ENCODE measurements at places on chromosomes 16 and 17.

GRCh38 chr16:71426069-71426879 lies 15.6 kb downstream of the TLE7 start:
- no peak for DNase-seq
- peaks cover 82% of the 10 kb centered on the region for H3K27me3 ChIP-seq
- H3K4me3 ChIP-seq, result no peak overlapping the region
- peak overlapping the region; percentile 72 for H3K27ac ChIP-seq

GRCh38 chr17:49830605-49831004 lies 17.3 kb downstream of the TAC4 start:
- peaks cover 2% of the 10 kb centered on the region for H3K4me1 ChIP-seq
- no peak for DNase-seq
- no peak overlapping the region for H3K27ac ChIP-seq
- no peaks in the 10 kb centered on the region for H3K27me3 ChIP-seq

DNA sequence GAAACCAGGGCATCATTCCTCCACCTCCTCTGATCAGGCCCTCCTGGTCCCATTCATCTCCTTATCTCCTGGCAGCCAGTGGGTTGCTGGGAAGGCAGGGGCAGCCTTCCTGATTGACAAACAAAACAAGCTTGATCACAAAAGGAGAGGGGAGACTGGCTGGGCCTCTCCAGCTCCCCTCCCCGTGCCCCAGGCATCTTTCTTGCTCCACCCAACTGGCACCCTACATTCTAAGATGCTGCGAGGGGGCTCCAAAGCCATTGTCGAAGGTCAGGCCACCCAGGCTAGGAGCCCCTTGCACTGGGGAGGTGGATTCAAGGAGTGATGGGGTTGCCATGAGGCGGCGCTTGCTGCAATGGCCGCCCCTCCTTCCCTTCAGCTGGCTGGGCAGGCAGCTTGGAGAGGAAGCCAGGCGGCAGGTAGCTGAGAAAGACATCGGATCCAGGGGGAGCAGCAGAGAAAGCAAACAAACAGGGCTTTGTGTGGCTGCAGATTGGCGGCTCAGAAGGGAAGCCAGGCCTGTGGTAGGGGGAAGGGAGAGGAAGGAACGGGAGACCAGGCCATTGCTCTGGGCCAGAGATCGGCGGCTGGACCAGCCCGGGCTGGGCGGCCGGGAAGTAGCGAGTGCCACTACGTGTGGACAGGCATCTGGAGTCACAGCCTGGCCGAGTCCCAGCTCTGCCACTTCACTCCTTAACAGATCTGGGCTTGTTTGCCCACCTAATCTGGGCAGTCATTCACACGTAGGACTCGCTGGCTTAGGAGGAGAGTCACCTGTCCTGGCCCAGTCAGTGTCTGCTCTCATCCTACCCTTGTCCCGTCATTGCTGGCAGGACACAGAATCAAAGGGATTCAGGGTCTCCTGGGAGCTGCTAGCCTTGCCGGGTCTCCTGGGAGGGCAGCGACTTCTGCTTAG lies 12.3 kb downstream of the RAI1 start:
- H3K4me1 ChIP-seq, result peaks cover 51% of the 10 kb centered on the region
- no peaks in the 10 kb centered on the region for H3K27me3 ChIP-seq
- H3K27ac ChIP-seq, result peak overlapping the region; percentile 99
- DNase-seq, result no peak
- H3K4me3 ChIP-seq, result peak overlapping the region; percentile 84
- peaks cover 12% of the 10 kb centered on the region for H3K36me3 ChIP-seq

DNA sequence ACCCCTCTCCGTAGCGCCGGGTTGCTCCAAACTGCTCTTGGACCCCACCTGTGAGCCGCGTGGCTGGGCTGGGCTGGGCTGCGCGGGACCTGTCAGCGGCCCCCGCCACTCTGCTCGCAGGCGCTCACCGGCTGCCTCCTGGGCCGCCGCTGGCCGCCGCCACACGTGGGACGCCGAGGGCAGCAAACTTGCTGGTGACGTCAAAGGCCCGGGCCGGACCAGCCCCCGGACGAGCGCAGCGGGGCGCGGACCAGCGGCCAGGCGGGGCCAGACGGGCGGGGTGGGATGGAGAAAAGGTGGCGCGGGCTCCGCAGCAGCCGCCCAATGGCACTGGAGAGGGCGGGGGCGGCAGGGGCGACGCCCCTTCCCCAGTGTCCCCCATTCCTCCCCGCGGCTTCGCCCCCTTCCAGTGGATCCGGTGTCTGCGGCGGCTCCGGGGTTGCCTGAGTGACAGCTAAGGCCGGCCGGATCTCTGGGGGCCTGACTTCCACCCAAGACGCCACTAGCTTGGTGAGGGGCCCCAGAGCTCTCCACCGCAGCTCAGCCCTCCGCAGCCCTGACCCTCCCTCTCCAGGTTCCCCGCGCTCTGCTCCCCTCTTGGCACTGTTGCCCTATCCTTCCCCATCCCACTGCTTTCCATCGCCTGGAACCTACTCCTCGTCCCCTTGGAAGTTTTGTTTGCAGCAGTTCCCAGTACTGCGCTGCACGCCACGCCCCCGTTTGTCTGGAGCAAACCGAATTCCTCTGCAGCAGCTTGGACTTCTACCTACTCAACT lies at the start of gene HS3ST3A1:
Gene HS3ST3A1, minus strand, starts transcription at position 154 of the 776 bp plus-strand sequence. CDS start 800 bp downstream, outside the sequence.
- H3K27me3 ChIP-seq, result peaks cover 82% of the 10 kb centered on the region
- H3K4me1 ChIP-seq, result peaks cover 9% of the 10 kb centered on the region
- peak within 1 kb of the TSS; percentile 61 for H3K4me3 ChIP-seq
- H3K27ac ChIP-seq, result no peak within 1 kb of the TSS
- no peak for DNase-seq

- no peak overlapping the region for H3K27ac ChIP-seq
- H3K36me3 ChIP-seq, result peaks cover 4% of the 10 kb centered on the region
- H3K27me3 ChIP-seq, result peaks cover 43% of the 10 kb centered on the region
- peaks cover 23% of the 10 kb centered on the region for H3K4me1 ChIP-seq
These were observed 12.2 kb downstream of the CES2 start for GRCh38 chr16:66947302-66948065.

DNA sequence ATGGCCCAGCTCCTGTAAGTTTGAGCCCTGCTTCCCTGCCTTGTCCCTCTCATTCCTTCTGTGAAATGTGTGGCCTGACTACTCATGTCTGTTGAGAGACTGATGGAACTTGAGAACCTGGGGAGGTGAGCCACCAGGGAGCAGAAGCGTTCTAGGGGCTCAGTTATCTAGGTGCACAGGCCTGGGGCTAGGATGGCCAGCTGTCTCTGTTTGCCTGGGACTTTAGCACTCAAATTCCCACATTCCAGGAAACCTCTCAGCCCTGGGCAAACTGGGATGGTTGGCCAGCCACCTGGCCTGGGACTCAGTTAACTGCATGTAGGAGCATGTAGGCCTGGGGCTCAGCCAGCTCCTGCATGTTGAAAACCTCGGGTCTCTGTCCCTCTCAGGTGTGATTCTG lies 9.3 kb upstream of the EPN3 start:
- DNase-seq, result no peak
- H3K4me1 ChIP-seq, result no peaks in the 10 kb centered on the region
- peaks cover 2% of the 10 kb centered on the region for H3K27me3 ChIP-seq
- H3K4me3 ChIP-seq, result no peak overlapping the region
- no peaks in the 10 kb centered on the region for H3K36me3 ChIP-seq

- no peak for DNase-seq
- H3K36me3 ChIP-seq, result peaks cover 3% of the 10 kb centered on the region
- H3K4me3 ChIP-seq, result peak overlapping the region; percentile 59
- peak overlapping the region; percentile 74 for H3K27ac ChIP-seq
These were observed 26.4 kb downstream of the TMEM235 start for GRCh38 chr17:78257810-78258322.

DNA sequence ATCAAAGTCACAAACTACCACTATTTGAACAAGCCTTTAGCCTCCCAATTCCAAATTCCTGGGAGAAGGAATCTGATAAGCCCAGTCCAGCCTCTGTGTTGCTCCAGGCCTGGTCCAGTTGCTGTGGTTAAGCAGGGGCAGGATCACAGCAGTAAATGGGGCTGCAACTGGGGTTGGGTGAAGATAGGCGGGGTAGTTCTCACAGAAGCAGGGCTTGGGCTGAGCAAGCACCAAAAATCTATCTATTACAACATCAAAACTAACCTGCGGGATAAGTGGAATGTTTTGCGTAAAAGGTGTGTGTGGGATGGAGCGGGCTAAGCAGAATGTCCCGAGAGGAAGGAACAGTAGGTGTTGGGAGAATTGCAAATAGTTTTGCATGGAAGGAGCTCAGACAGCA lies 23.0 kb upstream of the RNF135 start:
- DNase-seq, result no peak
- no peak overlapping the region for H3K4me3 ChIP-seq
- no peaks in the 10 kb centered on the region for H3K36me3 ChIP-seq
- H3K27me3 ChIP-seq, result no peaks in the 10 kb centered on the region
- no peak overlapping the region for H3K27ac ChIP-seq
- no peaks in the 10 kb centered on the region for H3K4me1 ChIP-seq

DNA sequence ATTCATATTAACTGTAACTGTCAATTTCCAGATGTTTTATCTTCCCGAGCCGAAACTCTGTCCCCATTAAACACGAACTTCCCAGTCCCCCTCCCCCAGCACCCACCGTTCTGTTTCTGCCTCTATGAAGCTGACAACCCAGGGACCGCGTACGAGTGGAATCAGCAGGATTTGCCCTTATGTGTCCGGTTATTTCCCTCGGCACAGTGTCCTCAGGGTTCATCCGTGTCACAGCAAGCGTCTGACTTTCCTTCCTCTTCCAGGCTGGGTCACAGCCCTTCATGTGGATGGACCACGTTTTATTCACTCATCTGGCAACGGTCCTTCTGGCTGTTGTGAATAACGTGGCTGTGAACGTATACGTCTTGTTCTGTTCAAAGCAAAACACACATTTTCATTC lies 31.3 kb downstream of the METRNL start:
- peaks cover 4% of the 10 kb centered on the region for H3K4me1 ChIP-seq
- peaks cover 23% of the 10 kb centered on the region for H3K27me3 ChIP-seq
- H3K36me3 ChIP-seq, result no peaks in the 10 kb centered on the region
- H3K4me3 ChIP-seq, result no peak overlapping the region
- no peak for DNase-seq

- H3K27me3 ChIP-seq, result no peaks in the 10 kb centered on the region
- no peak for DNase-seq
- H3K4me3 ChIP-seq, result no peak overlapping the region
These were observed 109.7 kb downstream of the ABCC1 start for GRCh38 chr16:16059160-16059559.

GRCh38 chr16:12904329-12904671 lies 2.9 kb downstream of the SHISA9 start:
- no peak for DNase-seq
- H3K36me3 ChIP-seq, result no peaks in the 10 kb centered on the region
- H3K27me3 ChIP-seq, result peaks cover 69% of the 10 kb centered on the region
- no peak overlapping the region for H3K27ac ChIP-seq
- no peaks in the 10 kb centered on the region for H3K4me1 ChIP-seq
- H3K4me3 ChIP-seq, result no peak overlapping the region

DNA sequence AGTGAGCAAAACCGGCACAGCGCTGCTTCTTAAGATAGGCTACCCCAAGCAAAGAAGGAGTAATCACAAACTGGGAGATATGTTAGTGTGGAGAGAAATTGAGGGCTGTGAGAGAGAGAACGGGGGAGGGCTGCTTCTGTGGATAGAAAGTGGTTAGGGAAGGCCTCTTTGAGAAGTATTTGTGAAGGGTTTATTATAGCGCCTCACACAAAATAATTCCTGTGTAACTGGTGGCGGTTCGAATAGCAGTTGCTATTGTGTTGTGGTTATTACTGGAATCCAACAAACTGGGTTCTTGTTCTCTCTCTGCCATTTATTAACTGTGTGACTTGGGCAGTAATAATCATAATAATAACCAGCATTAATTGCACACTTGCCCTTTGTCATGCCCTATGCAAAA lies 9.2 kb upstream of the CISD3 start:
- H3K27ac ChIP-seq, result no peak overlapping the region
- H3K4me3 ChIP-seq, result no peak overlapping the region
- no peak for DNase-seq
- H3K36me3 ChIP-seq, result peaks cover 43% of the 10 kb centered on the region
- peaks cover 31% of the 10 kb centered on the region for H3K4me1 ChIP-seq
- no peaks in the 10 kb centered on the region for H3K27me3 ChIP-seq

GRCh38 chr16:23699100-23699499 lies 13.9 kb downstream of the ERN2 start:
- H3K4me1 ChIP-seq, result peaks cover 26% of the 10 kb centered on the region
- no peaks in the 10 kb centered on the region for H3K27me3 ChIP-seq
- H3K27ac ChIP-seq, result peak overlapping the region; percentile 75
- no peaks in the 10 kb centered on the region for H3K36me3 ChIP-seq
- DNase-seq, result no peak

GRCh38 chr16:29644338-29644857 lies 18.6 kb upstream of the SPN start:
- peaks cover 29% of the 10 kb centered on the region for H3K4me1 ChIP-seq
- H3K27ac ChIP-seq, result no peak overlapping the region
- peaks cover 7% of the 10 kb centered on the region for H3K36me3 ChIP-seq
- H3K27me3 ChIP-seq, result no peaks in the 10 kb centered on the region
- no peak for DNase-seq

GRCh38 chr16:4870138-4870671 lies 22.9 kb downstream of the UBN1 start:
- H3K4me1 ChIP-seq, result peaks cover 32% of the 10 kb centered on the region
- H3K4me3 ChIP-seq, result no peak overlapping the region
- no peak for DNase-seq
- H3K27me3 ChIP-seq, result no peaks in the 10 kb centered on the region
- H3K36me3 ChIP-seq, result peaks cover 46% of the 10 kb centered on the region

DNA sequence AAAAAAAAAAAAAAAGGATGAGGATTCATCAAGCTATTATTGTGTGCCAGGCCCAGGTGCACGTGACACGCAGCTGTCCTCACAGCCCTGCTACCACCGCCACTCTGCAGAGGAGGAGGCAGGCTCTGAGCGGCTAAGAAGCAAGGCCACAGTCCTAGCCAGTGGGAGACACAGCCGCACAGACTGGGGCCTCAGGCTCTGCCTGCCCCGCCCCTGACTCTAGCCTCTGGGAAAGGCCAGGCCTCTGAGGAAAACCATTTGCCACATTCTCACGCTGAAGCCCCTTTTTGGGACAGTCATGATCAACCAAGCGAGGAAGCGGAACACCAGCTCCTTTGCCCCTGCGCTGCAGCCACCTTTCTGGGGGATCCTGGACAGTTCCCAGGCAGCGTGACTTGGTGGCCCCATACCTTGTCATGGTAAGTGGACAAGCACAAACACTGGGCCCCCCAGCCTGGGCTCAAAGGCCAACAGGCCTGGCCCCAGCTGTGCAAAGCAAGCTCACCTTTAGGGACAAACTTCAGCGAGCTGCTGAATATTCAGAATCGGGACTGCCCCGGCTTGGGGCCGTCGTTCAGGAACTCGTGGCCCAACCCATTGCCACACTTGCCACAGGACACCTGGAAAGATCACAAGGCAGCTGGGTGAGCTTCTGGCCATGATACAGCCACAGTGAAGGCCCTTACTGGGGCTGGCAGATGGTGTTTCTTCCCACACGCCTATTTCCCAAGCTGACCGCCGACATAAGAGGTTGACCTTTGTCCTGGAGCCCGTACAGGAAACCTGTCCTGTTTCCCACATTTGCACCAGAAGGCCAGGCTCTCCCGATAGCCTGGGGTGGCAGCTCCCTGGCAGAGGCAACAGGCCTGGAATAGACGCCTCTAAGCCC lies 2.5 kb downstream of the MSRB1 start:
- DNase-seq, result no peak
- H3K27ac ChIP-seq, result no peak overlapping the region
- H3K4me3 ChIP-seq, result no peak overlapping the region
- peaks cover 8% of the 10 kb centered on the region for H3K36me3 ChIP-seq

All from central memory CD8-positive, alpha-beta T cell (primary cell).